NCI-H1105 (cell line): ENCODE measurements at places on chromosomes 6 and 20.

- no peak for DNase-seq
These were observed 53.9 kb downstream of the ERMARD start for GRCh38 chr6:169805242-169805838.

- no peak for DNase-seq
These were observed 569.2 kb downstream of the TFAP2B start for GRCh38 chr6:51387907-51388306.

DNA sequence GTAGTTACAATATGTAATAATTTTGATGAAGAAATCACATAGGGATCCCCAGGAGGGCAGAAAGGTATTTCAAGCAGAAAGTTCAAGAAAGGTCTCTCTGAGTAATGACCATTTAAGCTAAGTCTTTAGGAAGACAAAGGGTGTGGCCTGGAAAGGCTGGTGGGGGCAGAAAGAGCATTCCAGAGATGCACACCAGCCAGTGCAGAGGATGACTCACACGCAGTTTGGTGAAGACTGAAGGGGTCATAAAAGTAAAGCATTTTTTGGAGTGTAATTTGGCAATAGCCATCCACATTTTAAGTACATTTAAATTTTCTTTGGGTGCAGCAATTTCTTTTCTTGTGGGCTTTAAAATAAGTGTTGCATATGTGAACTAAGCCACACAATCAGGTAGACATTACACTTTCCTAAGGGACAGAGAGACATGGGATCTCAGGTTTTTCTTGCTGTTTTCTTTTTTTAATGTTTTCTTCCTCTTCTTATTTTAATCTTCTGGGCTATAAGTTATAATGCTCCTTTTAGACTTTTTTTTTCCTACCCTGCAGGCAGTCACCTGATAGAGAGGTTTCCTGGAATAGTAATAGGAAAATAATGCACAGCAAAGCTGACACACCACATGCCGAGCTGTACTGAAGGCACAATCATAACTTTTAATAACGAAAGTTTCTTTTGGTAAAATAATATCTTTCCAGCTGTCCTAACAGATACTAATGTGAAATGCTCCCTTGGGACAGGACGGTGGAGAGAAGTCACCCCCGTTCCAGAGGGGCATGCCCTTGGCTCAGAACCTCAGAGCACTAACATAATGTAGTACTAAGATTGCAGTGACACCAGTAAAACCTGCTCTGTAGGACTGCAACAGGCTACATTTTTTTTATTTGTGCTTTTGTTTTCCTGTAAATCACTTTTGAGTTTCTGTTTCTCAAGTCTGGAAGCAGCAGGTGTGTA lies 49.6 kb upstream of the PTPRK start:
- DNase-seq, result peak; percentile 35

GRCh38 chr6:12481850-12482249 lies 191.7 kb downstream of the EDN1 start:
- DNase-seq, result no peak

DNA sequence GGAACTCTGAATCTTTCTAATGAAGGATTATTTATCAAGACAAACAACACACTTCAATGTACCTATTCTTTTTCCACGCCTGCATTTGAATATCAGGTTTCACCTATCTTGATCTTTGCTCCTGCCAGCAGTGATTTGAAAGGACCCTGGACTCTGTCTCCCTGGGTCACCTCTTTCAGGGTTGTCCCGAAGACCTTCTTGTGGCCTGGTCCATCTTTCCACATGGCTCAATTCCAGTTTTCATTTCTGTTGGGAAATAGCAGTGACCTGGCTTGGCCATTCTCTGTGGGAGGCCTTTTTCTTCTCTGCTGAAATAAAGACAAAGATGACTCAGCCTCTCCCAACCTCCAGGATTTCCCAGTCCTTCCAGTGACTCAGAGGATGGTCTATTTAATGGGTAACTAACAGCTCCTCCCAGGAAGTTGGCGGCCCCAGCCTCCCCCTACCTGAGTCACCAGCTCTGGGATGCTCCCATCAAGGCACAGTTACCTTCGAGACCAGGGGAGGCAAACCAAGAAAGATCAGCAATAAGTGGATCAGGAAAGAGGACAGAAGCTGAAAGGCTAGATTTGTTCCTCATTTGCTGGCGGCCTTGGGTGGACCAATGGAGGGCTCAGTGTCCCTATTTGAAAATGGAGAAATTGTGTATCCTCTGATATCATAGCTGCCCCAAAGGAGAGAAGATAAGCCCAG lies 120.2 kb upstream of the RNF24 start:
- DNase-seq, result no peak

DNA sequence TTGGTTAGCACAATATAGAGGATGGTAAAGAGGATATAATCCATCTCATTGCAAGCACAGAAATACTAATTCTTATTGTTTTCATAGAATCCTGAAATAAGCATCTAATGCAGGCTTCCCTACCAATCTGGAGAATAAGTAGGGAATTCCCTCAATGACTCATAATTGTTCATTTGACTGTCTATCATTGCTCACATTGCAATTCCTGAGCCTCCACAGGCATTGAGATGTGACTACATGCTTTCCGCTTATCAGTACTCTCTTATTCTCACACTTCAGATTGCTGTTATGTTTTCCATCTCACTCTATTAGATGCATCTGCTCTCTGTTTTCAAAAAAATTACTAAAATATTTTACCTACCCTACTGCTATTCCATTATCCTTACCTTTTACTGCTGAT lies 216.2 kb upstream of the PRSS16 start:
- DNase-seq, result no peak

- DNase-seq, result no peak
These were observed 373.9 kb upstream of the SYNCRIP start for GRCh38 chr6:86016567-86016966.

- peak; percentile 50 for DNase-seq
These were observed 5.7 kb upstream of the DDX43 start for GRCh38 chr6:73388800-73389512.

DNA sequence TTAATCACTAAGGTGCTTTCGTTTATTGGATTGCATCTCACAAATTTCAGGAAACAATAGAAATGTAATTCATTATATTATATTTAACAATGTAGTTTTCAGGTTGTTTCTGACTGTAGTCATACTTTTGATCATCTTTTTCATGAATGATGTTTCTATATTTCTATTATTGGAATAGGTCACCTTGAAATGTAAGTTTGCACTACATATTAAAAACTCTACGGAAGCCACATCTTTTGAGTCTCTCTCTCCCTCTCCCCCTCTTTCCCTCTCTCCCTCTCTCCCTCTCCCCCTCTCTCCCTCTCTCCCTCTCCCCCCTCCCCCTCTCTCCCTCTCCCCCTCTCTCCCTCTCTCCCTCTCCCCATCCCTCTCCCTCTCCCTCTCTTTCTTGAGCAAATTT lies 131.3 kb upstream of the FBXL4 start:
- no peak for DNase-seq

GRCh38 chr6:45966797-45967196 lies 48.9 kb downstream of the CLIC5 start:
- no peak for DNase-seq

GRCh38 chr6:123986938-123987337 lies 183.3 kb downstream of the NKAIN2 start:
- no peak for DNase-seq
